Effector memory CD4-positive, alpha-beta T cell (primary cell): ENCODE measurements at places on chromosomes 16 and 17.

GRCh38 chr17:78933959-78934568 is 8.9 kb upstream of the TIMP2 start:
- no peak for DNase-seq

DNA sequence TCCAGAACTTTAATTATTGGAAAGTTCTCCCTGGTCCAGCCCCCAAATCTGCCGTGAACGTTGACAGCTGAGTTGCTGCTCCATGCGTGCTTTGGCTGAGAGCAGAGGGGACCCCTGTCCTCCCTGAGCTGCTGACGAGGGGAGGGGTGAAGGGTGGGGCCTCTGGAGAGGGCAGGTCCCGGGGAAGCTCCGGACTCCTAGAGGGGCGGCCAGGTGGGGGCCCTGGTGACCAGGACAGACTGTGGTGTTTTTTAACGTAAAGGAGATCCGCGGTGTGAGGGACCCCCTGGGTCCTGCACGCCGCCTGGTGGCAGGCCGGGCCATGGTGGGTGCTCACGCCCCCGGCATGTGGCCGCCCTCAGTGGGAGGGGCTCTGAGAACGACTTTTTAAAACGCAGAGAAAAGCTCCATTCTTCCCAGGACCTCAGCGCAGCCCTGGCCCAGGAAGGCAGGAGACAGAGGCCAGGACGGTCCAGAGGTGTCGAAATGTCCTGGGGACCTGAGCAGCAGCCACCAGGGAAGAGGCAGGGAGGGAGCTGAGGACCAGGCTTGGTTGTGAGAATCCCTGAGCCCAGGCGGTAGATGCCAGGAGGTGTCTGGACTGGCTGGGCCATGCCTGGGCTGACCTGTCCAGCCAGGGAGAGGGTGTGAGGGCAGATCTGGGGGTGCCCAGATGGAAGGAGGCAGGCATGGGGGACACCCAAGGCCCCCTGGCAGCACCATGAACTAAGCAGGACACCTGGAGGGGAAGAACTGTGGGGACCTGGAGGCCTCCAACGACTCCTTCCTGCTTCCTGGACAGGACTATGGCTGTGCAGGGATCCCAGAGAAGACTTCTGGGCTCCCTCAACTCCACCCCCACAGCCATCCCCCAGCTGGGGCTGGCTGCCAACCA is at the start of gene MC1R:
Gene MC1R, plus strand, starts transcription at position 410 of the 895 bp plus-strand sequence. Its CDS starts 397 bp downstream, at position 807.
- DNase-seq, result no peak

DNA sequence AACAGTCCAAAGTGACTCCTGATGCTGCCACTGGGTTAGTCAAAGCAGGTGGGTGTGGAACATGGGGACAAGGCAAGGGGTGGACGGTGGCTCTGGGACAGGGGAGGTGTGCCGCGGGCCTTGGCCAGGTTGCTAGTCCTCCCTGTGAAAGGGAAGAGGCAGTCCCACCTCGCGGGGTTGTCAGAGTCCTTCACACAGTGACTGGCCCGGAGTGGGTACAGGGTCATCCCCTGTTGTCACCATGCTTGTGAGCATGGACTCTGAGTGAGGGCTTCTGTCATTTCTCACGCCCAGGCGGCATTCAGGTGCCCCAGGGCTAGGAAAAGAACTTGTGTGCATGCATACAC is 3.1 kb upstream of the ZNF469 start:
- no peak for DNase-seq

DNA sequence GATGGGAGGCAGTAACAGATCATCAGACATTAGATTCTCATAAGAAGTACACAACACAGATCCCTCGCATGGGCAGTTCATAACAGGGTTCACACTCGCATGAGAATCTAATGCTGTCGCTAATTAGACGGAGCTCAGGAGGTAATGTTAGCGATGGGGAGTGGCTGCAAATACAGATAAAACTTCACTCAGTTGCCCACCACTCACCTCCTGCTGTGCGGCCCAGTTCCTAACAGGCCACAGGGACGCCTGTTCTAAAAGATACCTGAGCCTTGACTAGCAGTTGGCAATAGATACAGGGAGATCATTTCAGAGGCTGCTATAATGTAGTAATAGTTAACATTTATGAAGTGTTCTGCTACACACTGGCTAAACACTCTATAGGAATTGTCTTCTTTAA is 4.9 kb downstream of the PTRH2 start:
- DNase-seq, result no peak

DNA sequence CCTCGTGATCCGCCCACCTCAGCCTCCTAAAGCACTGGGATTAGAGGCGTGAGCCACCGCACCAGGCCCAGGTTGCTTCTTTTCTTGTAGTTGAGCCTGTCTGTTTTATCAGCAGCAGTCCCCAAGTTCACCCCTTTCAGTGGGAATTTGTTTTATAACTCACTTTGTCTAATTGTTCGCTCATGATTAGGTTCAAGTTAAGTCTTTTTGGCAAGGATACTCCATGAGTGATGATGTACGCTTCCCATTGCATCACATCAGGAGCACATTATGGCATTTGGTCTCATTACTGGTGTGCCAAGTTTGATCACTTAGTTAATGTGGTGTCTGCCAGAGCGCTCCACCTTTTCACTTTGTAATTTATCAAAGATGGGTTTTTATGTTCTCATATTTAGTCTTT is 14.4 kb upstream of the GJD3 start:
- no peak for DNase-seq

- DNase-seq, result no peak
Observed at GRCh38 chr17:67138392-67138791, 94.0 kb downstream of the CACNG1 start.

- DNase-seq, result no peak
Observed at GRCh38 chr17:226108-227077, 44.9 kb upstream of the DOC2B start.

- DNase-seq, result no peak
Observed at GRCh38 chr16:13435873-13436474, 484.0 kb upstream of the ERCC4 start.

GRCh38 chr17:50093246-50093645 is 1.9 kb upstream of the PDK2 start:
- no peak for DNase-seq

DNA sequence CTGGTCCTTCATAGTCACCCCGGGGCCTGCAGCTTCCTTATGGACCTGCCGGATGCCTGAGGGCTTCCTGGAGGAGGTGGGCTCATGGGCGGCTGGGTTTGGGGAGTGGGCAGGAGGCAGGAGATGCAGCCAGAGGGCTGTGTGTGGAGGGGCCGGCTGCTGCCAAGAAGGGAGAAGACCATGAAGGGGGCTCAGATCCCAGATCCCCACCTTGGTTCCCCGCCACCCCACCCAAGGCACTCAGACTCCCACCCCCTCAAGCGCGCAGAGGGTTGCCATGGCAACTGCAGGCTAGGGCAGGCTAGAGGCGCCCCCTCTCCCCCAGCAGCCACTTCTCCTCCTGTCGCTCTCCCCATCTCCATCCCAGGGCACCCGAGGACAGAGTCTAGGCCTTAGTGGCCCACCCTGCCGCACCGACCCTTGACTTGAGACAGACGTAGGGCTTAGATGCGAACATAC is 104.5 kb downstream of the CRLF3 start:
- DNase-seq, result no peak

GRCh38 chr16:86010680-86011141 is 111.7 kb downstream of the IRF8 start:
- DNase-seq, result no peak

DNA sequence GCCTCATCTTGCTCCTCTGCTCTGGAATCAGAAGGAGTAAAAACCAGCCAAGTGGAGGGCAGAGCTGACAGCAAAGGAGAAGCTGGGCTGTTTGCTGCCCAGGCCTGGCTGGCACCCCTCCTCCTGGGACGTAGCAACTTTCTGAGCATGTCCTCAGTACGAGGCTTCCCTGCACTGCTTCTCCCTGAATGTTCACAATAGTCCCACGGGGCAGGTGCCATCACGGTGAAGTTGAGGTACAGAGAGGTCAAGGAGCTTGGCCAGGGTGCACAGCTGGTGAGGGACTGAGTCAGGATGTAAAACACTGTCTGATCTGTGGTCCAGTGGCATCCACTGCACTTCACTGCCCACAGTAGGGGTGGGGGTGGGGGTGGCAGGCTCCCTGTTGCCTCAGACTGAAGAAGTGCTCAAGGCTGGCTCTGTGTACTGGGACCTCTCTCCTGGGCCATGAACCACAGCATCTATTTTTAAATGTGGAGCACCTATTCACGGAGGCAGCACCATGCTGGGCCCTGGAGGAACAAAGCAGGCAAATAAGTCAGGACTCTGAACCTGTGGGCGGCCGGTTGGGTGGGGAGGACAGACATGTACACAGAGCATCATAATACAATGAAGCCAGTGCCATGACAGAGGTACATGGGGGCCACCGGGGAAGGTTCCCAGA is 369.5 kb downstream of the SEC14L1 start:
- no peak for DNase-seq

- DNase-seq, result no peak
Observed at GRCh38 chr17:37339321-37339720, 36.5 kb upstream of the C17orf78 start.

- DNase-seq, result peak; percentile 33
Observed at GRCh38 chr17:2056206-2057174, 1.6 kb downstream of the HIC1 start.

- DNase-seq, result no peak
Observed at GRCh38 chr17:37197336-37197735, 178.4 kb upstream of the C17orf78 start.

DNA sequence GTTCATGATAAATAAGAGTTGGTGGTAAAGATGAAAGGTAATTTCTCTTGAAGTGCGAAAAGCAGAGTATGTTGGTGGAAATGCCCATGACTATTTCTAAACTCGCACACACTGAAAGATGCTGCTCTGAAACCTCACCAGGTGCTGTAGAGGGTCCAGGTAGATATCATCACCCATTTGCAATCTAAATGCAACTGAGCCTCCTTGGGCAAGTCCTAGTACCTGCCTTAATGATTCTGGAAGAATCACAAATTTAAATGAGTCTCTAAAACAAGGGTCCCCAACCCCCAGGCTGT is 5.9 kb upstream of the MMD start:
- DNase-seq, result no peak

DNA sequence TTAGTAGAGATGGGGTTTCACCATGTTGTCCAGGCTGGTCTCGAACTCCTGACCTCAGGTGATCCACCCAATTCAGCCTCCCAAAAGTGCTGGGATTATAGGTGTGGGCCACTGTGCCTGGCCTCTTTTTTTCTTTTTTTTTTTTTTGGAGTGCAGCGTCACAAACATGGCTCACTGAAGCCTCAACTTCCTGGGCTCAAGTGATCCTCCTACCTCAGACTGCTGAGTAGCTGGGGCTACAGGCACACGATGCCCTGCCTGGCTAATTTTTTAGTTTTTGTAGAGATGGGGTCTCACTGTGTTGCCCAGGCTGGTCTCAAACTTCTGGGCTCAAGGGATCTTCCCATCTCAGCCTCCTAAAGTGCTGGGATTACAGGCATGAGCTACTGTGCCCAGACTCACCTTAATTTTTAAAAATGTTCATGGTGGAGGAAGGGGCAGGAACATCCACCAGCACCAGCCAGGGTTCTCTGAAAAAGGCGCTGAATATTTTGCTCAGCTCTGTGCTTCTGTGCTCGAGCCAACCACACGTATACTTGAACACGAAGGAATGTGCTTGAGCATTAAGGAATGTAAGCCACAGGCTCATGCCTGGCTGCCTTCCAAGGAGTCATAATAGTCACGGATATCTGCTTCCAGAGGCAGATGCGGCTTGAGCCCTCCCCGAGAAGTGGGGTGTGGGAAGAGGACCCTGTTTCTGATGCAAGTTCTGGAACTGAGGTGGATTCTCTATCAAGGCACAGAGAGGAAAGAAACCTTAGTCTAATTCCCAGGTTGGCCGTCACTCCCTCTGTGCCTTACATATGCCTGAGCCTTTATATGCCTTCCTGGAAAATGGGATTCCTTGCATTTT is 65.5 kb upstream of the CREBBP start:
- no peak for DNase-seq

DNA sequence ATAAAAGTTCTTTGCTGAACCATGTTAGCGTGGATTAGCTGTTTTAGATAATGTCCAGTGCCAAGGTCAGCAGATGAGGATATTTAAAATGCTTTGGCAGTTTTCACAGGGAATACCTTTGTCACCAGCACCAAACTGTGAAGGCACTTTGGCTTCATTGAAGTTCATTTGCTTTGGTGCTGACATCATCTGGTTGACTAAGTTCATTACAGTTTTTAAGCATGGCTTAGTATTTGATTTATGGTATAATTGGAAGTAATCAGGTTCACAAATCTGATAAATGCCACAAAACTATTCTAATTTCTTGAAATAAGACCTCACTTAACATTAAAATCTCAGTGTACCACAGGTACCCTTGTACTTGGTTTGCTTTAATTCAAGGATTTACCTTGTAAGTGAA is 4.3 kb downstream of the GID4 start:
- no peak for DNase-seq

GRCh38 chr16:77584205-77584859 is 138.0 kb upstream of the NUDT7 start:
- no peak for DNase-seq

- peak; percentile 36 for DNase-seq
Observed at GRCh38 chr17:38727736-38728135, 2.4 kb upstream of the CISD3 start.

DNA sequence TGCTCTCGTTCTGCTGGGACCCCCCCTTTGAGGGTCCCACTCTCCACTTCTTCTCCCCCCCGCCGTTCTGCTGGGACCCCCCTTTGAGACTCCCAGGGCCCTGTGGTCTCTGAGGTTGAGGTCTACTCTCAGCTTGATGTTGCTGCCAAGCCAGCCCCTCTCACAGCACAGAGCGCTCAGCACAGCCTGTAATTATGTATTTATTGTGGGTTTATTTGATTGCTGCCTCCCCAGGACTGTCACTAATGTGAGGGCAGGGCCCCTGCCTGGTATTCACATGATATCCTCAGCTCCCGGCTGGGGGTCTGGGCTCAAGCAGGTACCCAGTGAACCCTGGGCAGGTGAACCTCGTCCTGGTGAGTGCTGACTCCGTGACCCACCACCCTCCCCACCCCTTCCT is 35.4 kb downstream of the ACTG1 start:
- no peak for DNase-seq

DNA sequence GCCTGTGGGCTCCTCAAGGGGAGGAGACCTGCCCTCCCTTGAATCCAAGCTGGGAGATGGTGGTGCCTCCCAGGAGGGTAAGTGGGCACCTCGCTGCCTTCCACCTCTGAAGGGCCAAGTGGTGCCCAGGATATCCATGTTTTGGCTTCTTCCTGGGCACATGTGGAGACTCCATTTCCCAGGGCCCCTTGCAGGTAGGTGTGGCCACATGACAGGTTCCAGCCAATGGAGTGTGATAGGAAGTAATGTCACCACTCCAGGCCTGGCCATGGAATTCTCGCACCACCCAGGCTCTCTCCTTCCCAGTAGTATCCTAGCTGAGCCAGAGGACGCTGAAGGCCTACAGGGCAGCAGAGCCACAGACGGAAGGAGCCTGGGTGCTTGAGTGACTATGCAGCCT is 17.6 kb upstream of the PEMT start:
- DNase-seq, result no peak

DNA sequence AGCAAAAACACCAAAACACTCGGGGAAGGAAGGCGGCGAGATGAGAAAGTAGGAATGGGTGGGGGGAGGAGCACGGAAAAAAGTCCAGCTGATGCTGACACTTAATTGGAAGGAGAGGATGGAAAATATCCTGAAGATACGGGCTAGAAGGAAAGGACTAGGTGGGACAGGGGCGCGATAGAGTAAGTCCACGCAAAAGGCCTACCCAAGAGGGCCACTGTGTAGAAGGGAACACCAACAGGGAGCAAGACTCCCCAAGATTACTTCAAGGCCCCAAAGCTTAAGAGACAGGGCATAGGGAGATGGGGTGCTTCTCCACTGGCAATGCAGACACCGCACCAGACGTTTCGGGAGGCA is 736 bp downstream of the APPBP2 start:
- no peak for DNase-seq
